Activated T-helper 1 cell treated with anti-CD3 and anti-CD28 coated beads, Interleukin-2, amount 50 U/mL, for 16 hours (primary cell): ENCODE measurements at places on chromosomes 2 and 18.

DNA sequence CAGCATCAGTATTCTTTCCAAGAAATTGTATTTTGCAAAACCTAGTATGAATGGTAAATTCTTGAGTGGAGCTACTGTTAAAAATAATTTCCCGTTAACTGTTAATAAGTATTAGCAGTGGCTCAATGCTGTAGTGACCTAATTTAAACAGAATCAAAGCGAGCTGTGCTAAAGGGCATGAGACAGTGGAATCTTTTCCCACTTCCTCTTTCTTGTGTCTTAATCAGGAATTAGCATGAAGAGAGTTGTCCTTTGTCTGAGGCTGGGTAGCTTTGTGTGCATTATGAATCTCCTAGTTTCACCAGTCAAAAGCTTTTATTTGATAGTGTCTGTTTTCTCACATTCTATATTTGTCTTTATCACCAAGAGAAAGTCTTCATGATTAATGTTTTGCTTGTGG, 298.8 kb upstream of the GCFC2 start:
- DNase-seq: no peak

- no peak for DNase-seq
Observed at GRCh38 chr2:66569321-66569851, 134.5 kb downstream of the MEIS1 start.

GRCh38 chr2:64348386-64349130, 105.4 kb upstream of the LGALSL start:
- DNase-seq: no peak

- DNase-seq: no peak
Observed at GRCh38 chr2:71544919-71545571, 91.7 kb downstream of the DYSF start.

GRCh38 chr2:5319493-5319892, 372.7 kb upstream of the SOX11 start:
- no peak for DNase-seq

- no peak for DNase-seq
Observed at GRCh38 chr2:162840598-162841246, 2.2 kb upstream of the KCNH7 start.

- no peak for DNase-seq
Observed at GRCh38 chr18:32582455-32582854, 111.8 kb upstream of the GAREM1 start.

DNA sequence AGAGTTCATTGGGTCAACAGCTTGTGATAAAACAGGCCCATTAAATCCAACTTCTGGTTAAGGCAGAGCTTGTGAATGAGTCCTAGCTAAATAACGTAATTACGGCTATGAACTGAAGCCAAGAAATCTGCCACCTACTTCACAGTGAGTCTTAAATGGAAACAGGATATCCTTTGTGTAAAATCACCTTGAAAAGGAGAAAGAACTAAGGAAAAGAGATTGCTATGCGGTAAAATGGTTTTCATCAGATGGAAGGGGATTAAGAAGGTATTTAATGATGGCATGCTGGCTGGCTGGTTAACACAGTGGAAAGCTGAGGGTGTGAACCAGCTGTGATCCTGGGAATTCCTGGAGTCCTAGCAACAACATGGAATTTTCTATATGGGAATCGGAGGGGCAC, 156.6 kb downstream of the DOK6 start:
- no peak for DNase-seq

DNA sequence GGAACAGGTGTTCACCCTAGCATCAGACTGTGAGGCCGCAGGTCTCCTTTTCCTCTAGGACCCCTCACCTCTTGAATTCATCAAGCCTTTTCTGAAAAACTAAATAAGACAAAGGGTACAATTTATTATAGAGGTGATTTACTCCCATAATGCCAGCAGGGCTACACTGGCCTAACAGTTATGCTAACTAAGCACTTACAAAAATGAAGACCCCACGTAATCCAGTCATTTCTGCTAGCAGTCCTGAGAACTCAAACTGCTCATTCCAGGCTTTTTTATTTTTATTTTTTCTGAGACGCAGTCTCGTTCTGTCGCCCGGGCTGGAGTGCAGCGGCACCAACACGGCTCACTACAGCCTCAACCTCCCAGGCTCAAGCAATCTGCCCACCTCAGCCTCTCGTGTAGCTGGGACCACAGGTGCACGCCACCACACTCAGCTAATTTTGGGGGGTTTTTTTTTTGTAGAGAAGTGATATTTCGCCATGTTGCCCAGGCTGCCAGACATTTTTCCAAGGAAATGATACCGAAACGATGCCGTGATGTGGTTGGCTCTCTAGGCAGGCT, 14.2 kb downstream of the CAPG start:
- DNase-seq: no peak

DNA sequence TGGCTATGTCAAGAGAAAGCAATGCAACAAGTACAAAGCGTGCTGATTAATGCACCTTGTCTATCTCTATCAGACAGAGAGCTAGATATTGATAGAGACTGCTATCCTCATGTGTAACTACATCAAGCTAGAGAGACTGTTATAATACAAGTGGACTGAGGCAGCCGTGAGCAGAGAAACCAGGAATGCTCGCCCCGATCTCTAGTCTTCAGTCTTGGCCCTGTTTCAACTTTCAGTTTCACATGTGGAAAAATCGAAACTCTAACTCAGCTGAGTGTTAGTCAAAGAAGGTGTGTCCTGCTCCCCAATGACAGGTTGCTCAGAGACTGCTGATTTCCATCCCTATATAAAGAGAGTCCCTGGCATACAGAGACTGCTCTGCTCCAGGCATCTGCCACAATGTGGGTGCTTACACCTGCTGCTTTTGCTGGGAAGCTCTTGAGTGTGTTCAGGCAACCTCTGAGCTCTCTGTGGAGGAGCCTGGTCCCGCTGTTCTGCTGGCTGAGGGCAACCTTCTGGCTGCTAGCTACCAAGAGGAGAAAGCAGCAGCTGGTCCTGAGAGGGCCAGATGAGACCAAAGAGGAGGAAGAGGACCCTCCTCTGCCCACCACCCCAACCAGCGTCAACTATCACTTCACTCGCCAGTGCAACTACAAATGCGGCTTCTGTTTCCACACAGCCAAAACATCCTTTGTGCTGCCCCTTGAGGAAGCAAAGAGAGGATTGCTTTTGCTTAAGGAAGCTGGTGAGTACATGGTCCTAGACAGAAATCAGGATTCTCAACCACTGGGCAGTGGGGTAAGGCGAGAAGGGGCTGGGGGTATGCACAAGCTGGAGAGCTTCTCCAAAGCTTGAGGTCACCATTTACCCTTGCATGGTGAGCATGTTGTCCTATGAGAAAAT, at the start of gene RSAD2:
RSAD2 (plus strand) TSS at position 376 of the 903 bp plus-strand sequence; CDS start at position 400, 24 bp downstream.
- no peak for DNase-seq

DNA sequence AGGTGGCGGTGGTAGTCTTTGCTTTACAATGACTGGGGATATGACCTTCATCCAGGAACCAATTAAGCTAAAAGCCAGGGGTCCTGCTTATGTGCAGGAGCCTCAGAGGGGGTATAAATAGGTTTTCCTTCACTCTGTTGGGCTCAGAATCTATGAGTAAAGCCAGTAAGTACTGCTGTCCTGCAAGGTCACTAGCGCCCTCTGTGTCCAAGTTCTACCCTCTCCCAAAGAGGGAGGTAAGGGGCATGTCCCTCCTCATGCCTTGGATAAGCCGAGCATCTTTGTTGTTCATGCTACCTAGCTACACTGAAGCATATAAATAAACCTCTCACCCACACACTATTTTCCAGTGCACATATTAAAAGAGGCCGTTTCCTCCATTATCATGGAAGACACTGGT, 79.4 kb downstream of the SPRED2 start:
- no peak for DNase-seq

GRCh38 chr2:35857498-35857897, 498.1 kb upstream of the CRIM1 start:
- no peak for DNase-seq

GRCh38 chr2:224802407-224802806, 86.2 kb upstream of the CCDC195 start:
- DNase-seq: no peak

- no peak for DNase-seq
Observed at GRCh38 chr2:142722569-142722968, 154.9 kb upstream of the KYNU start.

GRCh38 chr2:66440708-66441497, 6.0 kb downstream of the MEIS1 start:
- no peak for DNase-seq

- no peak for DNase-seq
Observed at GRCh38 chr2:128399690-128400291, 81.1 kb upstream of the HS6ST1 start.

GRCh38 chr2:75647771-75648170, 1.2 kb downstream of the MRPL19 start:
- no peak for DNase-seq

DNA sequence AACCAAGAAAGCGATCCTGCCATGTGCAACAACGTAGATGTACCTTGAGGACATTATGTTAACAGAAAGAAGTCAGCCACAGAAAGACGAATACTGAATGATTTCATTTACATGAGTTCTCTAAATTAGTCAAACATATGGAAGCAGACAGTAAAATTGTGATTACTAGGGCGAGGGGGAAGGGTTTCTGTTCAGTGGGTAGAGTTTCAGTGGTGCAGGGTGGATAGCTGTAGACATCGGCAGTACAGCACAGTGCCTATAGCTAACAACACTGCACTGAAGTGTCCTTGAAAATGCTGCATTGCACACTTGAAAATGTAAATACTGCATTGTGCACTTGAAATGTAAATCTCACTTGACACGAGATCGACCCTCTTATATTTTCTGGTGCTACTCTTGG, 275.3 kb downstream of the GALR1 start:
- no peak for DNase-seq

GRCh38 chr2:10305715-10306114, 3.0 kb downstream of the HPCAL1 start:
- no peak for DNase-seq

DNA sequence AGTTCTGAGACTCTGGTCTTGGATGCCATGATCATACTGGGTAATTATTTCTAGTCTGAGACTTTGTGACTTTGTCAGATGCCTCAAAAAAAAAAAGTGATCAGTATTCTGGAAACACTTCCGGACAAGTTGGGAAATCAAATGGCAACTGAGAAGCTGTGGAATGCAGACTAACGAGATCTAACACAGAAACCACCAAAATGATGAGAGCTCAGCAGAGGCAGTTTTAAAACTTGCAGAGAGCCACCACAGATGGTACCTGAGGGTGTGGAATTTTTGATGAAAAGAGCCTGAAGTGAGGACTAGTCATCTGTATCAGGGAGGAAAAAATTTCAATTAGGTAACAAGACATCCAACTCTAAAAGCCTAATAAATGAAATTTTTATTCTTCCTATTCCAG, 5.5 kb upstream of the GPR75 start:
- no peak for DNase-seq

- DNase-seq: no peak
Observed at GRCh38 chr2:27093430-27094352, 7.1 kb downstream of the KHK start.

DNA sequence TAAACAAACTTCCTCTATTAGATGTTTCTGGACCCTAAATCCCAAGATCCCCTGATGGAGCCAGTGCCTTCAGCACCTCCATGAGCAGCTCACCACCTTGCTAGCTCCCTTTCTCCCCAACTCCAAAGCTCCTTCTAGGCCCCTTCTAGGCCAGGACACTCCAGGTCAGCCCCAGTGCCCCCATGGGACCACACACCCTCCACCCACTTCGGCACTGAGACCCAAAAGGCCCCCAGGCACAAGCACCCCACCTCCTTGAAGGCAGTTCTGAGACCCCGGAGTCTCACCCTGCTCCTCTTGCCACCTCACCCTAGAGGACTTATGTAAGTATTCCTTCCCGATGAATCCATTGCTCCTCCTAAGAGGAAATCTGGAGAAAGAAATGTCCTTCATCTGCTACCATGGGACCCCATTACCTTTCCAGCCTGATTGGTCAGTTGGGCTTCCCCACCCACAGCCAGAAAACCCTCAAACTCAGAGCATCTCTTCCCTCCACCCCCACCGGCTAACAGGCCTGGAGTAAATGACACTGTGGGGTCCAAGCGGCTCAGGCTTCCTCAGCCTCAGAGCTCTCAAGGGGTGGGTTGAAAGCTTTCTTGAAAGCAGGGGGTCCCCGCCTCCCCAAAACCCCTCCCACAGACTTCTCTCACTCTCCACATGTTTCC, 9.8 kb upstream of the ARMC9 start:
- no peak for DNase-seq

- DNase-seq: no peak
Observed at GRCh38 chr2:52054824-52055223, 1022.9 kb upstream of the NRXN1 start.

DNA sequence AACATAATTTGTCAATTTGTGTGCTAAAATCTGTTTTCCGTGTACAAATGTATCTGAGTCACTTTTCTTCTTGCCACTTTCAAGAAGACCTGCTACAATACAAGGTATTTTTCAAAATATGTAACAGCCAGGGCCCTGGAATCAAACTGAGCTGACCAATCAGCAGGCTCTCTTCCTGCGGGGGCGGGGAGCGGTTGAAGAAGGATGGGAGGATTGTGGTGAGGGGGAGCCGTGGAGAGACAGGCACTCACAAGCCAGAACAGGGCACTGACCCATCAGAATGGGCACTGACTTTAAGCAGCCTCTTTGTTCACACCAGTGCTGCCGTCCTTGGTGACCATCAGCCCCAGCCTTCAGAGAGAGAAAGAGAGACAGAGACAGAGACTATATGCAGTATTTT, 40.6 kb upstream of the CCNYL1 start:
- no peak for DNase-seq

DNA sequence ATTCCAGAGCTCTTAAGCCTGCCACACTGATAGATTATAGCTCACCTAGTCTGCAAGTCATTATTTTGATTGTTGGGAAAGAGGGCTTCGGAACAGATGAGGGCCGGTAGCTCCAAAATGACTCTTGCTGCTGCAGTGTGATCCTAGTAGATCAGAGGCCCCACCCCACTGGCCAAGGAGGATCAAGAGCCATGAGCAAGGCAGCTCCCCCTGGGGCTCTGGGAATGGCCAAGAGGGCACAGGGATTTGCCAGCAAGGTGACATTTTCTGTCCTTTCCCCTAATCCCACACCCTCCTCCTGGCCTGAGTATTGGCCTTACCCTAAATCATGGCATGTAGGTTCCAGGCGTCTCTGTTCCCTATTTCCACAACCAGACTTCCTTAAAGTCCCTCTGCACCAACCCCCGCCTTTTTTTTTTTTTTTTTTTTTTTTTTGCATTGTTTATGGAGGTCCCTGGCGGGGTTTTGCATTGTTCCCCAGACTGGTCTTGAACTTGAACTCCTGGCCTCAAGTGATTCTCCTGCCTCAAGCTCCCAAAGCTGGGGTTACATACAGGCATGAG, 36.5 kb downstream of the EIF4E2 start:
- DNase-seq: no peak

DNA sequence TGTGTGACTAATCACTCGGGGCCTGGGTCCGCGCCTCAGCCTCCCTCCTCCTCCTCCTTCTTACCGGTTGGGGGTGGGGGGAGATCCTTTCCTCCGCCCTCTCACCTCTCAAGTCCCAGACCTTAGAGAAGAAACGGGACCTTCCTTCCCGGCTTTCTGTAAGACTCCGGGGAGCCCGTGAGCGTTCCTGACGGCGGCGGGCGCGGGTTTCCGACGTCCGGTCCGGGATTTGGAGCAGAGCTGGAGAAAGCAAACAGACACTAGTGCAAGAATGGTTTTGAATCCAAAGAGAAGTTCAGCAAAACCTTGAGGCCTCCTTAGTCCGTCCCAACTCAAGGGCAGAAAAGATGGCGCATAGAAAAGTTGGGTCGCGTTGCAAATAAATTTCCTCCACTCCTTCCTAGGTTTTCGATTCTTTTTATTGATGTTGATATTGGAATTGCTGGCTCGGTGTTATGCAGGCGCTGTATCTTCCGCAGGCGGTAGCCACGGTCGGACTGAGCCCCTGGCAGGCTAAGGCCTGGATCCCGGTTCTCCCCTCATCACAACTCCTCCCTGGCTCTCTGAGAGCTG, 2.0 kb downstream of the DLX1 start:
- DNase-seq: no peak
